ENCODE measurements at places on chromosomes 7 and 10. TPM values are rescaled to one million over a fixed set of nuclear protein-coding genes. Genes with fewer than 3 reads are reported as not detected.

DNA sequence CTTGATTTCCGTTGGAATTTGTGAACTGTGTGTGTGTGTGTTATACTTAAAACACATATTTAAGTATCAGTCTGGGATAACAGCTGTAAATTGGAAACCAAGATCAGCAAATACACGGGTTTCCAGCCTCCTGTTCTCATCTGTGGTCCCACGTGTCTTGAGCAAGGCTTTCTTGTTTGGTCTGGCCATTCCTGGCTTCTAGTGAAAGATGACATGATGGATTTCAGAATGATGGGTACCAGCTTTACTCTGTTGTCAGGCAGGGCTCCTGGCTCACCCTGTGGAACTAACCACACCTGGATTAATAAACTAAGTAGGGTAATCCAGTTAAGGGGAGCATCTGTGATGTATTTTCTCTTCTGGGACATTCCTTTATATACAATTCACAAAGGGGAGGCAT lies 346.2 kb upstream of the AOAH start:
- no peak for DNase-seq

Gene TBX20
- total RNA-seq: not detected

DNA sequence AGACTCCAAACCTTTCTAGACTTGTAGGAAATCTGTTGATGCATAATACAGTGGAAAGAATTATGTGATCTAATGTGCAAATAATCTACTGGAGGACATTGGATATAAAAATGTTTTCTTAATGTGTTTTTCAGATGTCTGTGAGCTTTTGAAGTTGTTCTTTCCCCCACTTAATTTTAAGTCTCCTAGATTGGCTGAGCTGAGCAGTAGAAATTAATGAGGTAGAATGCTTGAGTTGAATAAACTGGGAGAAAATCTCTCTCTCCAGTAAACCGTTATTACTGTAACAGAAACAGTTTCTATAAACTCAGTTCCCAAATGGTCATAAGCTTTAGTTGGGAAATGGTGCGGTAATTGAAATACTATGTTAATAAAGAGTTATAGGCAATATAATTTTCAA lies 15.7 kb downstream of the CSGALNACT2 start:
- no peak for DNase-seq

DNA sequence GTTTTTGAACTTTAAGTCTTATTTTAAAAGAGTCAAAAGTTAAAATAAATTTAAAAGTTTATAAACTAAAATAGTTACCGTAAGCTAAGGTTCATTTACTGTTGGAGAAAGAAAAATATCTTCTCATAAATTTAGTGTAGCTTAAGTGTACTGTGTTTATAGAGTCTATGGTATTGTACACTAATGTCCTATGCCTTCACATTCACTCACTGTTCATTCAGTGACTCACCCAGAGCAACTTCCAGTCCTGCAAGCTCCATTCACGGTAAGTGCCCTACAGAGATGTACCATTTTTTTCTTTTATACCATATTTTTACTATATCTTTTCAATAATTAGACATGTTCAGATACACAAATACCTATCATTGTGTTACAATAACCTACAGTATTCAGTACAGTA lies 97.6 kb downstream of the PTN start:
- no peak for DNase-seq

Gene TMED4
- total RNA-seq: 95.8 TPM

Data from neural progenitor cell (in vitro differentiated cells).